ENCODE measurements at places on chromosomes 3 and 15.

- DNase-seq, result no peak
Measured at GRCh38 chr3:117665296-117665695, 955.7 kb downstream of the TUSC7 start.

- DNase-seq, result no peak
Measured at GRCh38 chr3:145900056-145900829, 260.7 kb downstream of the PLOD2 start.

DNA sequence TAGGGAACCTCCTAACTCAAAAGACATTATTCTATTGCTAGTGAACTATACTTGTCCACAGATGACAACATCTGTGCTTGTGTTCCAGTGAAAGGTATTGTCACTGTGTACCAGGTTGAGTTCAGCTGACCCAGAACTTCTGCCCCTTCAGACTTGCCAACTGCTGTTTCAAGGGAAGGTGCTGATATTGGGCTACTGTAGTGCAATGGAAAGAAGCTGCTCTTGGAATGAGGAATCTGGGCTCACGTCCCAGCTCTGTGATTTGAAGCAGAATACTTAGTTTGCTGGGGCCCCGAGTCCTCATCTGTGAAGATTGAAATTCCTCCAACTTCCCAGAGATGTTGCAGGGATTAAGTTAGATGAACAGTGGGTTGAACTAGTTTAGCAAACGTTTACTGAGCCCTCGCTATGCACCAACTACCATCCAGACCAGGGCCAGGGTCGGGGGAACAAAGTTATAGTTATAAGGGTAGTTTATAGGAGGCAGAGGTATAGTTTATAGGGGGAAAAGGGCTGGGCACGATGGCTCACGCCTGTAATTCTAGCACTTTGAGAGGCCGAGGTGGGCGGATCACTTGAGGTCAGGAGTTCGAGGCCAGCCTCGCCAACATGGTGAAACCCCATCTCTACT is 15.9 kb upstream of the UMPS start:
- no peak for DNase-seq

DNA sequence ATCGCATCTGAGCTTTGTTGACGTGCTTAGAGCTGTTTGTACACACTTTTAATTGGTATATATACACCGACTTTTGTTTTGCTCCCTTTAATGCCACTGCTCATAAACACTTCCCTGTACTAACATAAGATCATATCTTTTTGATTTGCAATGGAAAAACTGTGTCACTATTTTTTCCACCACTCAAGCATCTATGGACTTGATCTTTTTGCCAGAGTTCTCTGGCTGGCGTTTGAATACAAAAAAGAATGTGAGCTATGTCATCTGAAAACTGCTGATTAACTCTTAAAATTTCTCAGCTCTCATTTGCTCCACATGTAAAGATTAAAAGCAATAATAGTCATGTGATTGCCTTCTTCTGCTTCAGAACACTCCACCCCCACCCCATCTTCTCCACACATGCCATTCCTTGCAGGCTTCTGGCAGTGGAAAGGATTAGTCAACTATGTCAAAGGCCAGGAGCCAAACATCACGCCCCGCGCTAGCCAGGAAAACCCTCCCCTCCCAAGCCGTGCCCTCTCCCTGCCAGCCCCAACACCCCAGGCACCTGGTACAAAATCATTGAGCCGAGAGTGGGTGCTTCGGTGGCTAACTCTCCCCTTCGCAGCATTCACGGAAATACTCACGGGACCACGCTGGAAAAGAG is 123.4 kb upstream of the MEF2A start:
- no peak for DNase-seq

DNA sequence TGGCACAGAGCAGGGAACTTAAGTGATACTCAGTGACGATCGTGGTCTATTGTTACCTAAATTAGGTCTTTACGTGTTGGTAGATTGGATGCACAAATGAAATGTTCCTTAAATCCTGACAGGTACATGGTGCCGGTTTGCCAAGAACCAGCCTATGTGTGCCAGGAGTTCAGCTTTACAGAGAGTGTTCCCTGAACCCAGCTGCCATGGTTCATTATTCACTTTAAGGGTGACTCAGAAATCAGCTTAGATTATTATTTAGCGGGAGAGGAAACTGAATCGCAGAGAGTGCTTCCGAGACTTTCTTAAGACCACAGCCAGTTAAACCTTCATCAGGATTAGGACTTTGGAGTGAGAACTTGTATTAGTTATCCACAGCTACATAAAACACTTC is 21.5 kb downstream of the FAM43A start:
- no peak for DNase-seq

DNA sequence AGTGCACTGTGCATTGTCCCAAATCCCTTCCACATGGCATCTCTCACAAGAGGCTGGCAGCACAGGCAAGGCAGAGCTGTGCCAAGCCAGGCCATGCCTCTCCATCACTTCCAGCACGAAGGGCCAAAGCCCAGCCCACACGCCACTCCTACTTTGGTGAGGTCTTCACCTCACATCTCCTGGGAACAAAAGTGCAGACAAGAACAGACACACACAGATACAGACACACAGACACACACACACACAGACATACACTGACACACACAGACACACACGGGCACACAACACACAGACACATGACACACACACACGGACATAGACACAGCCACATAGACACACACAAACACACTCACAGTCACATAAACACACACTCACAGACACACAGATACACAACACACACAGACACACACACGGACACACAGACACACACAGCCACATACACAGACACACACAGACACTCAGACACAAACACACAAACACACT is 233.3 kb downstream of the UACA start:
- DNase-seq, result no peak

DNA sequence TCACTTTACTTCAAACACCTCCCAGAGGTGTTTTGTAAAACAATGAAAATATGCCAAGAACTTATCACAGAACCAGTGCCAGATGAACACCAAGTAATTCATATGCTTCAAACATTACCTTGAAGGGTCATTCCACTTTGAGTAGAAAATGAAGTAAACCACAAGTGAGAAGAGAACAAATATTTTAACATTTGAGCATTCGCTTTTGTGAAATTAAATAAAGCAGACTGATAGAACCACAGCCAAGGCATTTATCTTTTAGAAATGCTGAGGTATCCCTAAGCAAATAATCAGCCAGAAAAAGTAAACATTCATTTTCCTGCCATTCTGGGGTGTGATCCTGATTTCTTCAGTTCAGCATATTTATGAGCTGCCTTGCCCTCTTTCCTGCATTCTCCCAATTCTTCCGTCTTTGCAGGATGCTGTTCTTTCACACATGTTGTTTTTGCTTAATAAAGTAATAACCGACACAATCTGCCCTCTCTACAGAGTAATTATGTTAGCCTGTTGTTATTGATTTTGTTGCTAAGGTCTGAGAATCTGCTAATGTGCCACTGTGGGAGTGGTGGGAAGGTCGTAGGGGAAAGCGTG is 235.6 kb upstream of the TGFBR2 start:
- DNase-seq, result no peak

GRCh38 chr15:23538648-23539047 is 26.8 kb upstream of the MKRN3 start:
- no peak for DNase-seq

DNA sequence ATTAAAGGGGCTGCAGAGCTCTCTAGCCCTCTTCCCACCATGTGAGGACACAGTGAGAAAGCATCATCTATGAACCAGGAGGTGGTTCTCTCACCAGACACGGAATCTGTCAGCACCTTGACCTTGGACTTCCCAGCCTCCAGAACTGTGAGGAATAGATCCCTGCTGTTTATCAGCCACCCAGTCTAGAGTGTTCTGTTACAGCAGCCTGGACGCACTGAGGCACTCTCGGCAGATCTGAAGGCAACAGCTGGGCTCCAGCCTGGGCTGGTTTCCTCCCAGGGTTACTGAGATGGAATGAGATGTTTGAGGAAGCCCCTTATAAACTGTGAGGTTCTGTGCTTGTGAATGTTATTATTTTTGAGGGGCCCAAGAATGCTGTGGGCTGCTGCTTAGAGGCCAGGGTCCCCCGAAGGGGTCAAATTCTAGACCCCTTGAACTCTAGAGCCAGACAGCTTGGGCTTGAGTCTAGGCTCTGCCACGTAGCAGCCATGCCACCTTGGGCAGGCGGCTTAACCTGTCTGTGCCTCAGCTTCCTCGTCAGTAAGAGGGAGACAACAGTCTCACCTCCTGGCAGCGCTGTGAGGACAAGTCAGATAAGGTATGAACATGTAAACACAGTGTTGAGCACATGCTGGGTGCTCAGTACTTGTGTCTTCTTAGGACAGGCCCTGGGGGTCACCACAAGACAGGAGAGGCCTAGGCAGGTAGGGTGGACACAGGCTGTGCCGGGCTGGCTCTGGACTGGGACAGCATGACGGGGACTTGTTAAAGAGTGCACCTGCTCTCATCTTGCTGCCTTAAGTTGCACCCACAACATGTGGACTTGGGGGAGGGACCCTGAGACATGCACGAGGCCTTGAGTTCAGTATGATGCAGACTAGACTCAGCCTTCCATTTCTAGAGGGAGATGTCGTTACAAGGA is 49.2 kb downstream of the MGLL start:
- no peak for DNase-seq

DNA sequence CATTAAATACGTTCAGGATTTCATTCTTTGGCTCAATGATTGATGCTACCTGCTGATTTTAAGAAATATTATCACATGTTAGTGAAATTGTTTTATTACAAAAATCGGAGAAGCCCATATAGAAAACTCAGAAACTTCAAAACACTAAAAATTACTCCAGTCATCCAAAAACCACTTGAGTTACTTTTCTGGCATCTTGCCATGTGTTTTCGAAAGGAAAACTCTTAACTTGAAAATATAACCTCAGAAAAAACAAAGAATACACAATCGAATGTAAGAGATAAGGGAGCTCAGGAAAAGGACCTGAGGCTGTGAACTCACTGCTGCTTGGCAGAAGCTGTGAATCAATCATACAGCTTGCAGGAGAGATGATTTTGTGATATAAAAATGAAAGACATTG is 151.3 kb upstream of the SLITRK3 start:
- no peak for DNase-seq

DNA sequence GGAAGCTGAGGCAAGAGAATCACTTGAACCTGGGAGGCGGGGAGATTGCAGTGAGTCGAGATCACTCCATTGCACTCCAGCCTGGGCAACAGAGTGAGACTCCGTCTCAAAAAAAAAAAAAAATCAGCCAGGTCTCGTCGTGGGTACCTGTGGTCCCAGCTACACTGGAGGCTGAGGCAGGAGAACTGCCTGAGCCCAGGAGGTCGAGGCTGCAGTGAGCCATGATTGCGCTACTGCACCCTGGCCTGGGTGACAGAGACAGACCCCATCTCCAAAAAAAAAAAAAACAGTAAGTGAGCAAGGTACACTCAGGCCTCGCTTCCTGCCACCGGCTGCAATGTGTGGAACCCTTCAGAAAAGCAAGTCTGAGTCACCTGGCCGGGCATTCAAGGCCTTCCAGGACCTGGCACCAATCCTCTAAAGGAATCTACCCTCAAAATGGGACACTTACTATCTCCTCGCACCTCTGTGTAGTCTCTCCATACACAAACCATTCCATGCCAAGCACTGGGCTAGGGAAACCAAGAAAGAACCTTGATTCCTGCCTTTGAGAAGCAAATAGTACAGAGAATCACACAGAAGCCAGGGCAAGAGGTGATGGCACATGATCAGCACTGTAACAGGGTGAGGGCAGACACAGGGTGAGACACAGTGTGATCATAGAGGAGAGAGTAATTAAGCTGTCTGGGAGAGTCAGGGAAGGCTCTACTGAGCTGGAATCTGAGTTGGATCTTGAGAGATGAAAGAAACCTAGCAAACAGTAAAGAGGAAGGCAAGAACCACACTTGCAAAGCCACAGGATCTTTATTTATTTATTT is 9.7 kb downstream of the SCAMP2 start:
- no peak for DNase-seq

DNA sequence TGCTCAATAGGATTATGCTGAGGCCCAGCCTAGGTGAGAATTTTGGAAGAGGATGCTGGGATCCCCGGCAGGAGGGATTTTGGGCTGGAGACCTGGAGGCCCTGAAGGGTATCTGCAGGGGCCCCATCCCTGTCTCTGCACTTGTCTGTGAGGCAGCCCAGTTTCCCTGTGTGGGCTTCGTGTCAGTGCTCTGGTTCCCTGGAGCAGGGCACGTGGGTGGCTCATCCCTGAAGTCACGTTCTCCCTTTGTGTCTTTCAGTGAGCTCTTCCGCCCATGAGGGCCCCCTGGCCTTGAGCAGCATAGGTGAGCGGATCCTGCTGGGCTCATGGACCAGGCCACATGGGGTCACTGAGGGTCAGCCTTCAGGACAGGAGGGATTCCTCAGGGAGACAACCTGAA is 217.9 kb downstream of the SNRPN start:
- DNase-seq, result no peak

GRCh38 chr15:41772720-41773331 is 1.5 kb upstream of the MAPKBP1 start:
- DNase-seq, result peak; percentile 40

GRCh38 chr15:70435872-70436271 is 327.5 kb downstream of the UACA start:
- no peak for DNase-seq

GRCh38 chr3:181629029-181629428 is 82.7 kb upstream of the SOX2 start:
- no peak for DNase-seq

DNA sequence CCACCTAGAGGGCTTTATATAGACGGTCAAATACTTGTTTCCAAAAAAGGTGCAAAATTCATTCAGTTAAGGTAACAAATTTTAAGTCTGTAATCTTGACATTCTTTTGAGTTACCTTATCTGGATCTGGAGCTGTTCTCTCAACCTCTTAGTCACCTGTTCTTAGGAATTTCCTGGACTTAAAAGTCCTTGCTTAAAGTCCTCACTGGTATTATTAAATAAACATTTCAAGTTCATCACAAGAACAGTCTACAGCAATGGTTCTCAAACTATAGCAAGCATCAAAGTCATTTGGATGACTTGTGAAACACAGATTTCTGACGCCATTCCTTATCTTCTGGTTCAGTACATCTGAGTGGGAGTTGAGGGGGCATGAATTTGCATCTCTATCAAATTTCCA is 122.9 kb upstream of the GOLIM4 start:
- DNase-seq, result no peak

DNA sequence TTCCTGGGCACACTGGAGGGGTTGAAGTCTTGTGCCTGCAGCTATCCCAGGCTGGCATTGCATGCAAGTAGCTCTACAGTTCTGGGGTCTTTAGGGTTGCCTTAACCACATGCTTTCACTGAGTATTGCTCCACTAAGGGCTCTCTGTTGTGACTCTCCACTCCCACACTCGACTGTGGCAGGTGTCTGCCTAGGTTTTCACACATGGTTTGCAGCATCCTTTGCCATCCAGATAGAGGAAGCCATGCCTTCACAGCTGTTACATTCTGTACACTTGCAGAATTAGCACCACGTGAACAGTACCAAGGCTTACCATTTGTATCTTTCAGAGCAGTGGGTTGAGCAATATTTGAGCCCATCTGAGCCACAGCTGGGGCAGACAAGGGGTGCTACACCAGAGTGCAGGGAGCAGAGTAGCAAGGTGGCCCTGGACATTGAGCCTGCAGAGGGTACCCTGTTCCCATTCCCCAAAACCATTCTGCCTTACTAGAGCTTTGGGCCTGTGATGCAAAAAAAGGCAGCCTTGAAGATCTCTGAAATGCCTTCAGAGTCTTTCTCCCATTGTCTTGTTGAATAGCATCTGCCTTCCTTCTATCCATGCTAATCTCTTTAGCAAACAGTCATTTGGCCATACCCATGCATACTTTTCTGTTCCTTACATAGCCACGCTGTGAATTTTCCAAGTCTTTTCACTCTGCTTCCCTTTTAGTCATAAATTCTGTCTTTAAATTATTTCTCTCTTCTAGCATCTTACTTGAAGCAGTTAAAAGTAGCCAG is 95.2 kb upstream of the PLCL2 start:
- DNase-seq, result no peak

Measured in stimulated activated CD4-positive, alpha-beta T cell treated with anti-CD3 and anti-CD28 coated beads, Interleukin-4, amount 100 ng/mL, for 1 hour (primary cell).